Effector memory CD4-positive, alpha-beta T cell (primary cell): ENCODE measurements at places on chromosomes 1 and 21.

DNA sequence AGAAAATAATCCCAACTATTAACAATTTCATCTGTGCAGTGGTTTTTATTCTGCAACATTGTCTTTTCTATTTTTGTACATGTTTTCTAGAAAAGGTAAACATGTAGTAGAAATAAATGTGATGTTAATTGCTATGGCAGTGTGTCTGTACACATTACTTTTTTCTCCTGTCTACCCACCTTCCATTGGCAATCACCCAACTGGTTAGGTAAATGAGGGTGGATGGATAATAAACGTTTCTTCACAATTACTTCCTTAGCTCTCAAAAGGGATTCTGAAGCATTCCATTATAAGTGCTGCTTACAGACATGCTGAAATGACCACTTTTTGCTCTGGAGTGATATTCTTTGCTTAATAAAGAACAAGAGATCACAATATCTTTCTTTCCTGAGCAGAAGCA is 61.4 kb downstream of the MAGI3 start:
- no peak for DNase-seq

DNA sequence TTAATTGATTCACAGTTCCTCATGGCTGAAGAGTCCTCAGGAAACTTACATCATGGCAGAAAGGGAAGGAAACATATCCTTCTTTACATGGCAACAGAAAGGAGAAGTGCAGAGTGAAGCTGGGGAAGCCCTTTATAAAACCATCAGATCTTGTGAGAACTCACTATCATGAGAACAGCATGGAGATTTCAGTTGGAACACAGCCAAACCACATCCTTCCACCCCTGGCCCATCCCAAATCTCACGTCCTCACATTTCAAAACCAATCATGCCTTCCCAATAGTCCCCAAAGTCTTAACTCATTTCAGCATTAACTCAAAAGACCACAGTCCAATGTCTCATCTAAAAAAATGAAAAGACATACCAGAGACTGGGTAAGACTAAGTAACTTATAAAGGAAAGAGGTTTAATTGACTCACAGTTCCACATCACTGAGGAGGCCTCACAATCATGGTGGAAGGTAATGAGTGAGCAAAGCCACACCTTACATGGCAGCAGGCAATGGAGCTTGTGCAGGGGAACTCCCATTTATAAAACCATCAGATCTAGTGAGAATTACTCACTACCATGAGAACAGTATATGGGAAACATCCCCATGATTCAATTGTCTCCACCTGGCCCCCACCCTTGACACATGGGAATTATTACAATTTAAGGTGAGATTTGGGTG is 105.2 kb downstream of the MRPL39 start:
- DNase-seq: no peak

- no peak for DNase-seq
These were observed 898 bp downstream of the KRTAP27-1 start for GRCh38 chr21:30336596-30336995.

- no peak for DNase-seq
These were observed 177.1 kb downstream of the GABPA start for GRCh38 chr21:25911730-25912401.

GRCh38 chr1:225462429-225462713 is 34.5 kb upstream of the LBR start:
- no peak for DNase-seq

DNA sequence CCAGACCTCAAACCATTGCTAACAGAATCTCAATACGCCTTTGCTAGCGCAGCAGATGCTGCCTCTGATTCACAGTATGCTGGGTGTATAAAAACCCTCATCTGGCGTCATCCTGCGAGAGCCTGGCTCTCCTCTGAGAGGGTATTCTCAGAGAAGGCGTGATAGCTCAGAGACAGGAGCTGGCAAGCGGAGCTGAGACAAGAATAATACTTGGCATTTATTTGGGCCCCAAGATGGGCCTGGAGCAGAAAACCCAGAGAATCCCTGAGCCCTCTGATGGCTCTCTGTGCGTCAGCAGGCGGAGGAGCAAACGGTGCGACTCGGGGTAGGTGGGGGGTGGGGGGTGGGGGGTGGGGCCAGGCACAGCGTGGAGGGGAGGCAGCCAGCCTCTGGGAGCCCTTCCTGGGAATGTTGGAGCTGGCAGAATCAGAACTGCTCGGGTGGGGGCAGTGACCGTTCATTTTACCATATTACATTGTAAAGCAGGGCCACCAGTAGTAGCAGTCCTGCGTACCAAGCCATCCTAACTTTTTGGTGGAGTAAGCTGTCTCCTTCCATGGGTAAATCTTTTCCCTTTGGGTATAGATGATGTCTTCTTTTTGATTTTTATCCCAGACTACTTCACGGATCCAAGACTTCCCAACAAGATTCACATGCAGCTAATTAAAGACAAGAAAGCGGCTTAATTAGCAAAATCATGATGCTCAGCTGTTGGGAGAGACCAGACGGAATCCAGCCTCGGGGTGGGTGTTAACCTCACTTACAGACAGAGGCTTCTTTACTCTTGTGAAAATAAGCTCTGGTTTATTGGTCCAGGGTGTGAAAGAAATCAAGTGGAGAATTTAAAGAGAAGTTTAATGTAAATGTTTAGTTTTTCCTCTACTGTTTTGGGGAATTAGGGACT is 7.1 kb downstream of the RIIAD1 start:
- no peak for DNase-seq

DNA sequence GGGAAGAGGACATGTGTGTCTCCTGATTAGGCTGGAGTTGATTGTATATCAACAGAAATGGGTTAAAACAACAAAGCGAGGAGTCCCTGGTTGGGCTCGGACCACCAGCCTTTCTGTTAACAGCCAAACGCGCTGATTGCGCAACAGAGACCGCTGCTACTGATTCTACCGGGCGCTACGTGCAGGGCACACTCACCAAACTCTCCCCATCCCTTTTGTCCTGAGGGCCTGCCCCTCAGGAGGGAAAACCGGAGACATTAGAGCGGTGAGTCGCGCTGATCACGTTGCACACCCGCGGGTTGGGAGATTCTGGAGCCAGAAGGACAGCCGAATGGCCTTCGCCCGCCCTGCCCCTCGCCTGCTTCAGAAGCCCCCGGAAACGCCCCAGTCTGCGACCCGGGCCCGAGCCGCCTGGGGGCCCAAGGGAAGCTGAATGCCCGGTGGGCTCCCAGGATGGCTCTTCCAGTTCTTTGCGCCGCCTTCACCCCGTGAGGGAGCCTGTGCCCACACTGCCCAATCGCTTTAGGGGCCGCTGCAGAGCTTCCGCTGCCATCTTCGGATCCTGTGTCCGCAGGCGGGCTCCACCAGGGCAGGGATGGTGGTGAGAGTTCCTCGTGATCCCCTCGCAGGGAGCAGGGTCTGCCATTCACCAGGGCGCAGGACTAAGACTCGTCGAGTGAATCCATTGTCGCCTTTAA is 165.4 kb upstream of the NBPF11 start:
- DNase-seq: no peak

- DNase-seq: no peak
These were observed 301.3 kb downstream of the TM2D1 start for GRCh38 chr1:61423643-61424042.

DNA sequence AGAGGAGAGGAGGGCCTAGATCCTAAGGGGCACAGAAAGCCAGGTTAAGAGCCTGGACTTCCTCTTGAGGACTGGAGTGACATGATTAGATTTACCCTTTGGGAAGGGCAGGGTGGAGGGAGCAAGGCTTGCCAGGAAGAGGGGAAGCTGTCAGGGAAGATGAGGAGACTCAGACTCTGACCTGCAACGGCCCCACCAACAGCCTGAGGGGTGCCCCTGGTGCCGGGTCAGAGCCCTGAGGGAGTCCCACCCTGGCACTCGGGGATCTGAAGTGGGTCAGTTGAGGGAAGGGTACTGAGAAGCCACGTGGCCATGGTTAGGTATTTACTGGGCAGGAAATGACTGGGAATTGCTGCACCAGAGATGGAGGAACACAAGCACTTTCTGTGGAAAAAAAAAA is 9.8 kb downstream of the ECE1 start:
- no peak for DNase-seq
